ENCODE measurements at places on chromosomes 6 and 20.
A peak's percentile ranks its signal among the peaks of the same experiment; 100 is the strongest.

DNA sequence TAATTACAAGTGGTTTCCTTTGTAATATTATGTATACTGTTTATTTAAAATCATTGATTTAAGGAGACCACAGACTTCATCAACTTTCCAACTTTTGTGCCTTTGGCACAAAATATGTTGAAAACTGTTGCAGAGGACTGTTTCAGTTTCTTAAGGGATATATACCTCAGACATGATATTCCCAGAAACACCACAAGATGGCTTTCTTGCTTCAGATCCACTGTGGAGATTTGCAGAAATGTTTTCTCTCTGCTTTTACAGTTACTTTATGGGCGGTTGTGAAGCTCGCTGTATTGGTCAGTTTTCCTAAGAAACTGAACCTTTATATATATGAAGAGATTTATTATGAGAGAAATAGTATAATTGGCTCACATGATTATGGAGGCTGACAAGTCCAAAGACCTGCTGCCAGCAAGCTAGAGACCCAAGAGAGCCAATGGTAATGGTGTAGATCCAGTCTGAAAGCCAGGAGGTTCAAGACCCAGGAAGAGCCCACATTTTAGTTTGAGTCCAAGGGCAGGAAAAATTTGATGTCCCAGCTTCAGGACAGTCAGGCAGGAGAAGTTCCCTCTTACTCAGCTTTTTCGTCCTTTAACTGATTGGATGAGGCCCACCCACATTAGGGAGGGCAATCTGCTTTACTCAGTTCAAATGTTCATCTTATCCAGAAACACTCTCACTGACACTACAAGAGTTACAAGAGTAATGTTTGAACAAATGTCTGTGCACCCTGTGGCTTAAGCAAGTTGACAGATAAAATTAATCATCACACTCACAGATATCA, 12.8 kb downstream of the ME1 start:
- no peak for DNase-seq

- no peak for DNase-seq
Measured at GRCh38 chr20:57043091-57043490, 223.3 kb downstream of the BMP7 start.

GRCh38 chr6:39068391-39068790, 19.8 kb downstream of the GLP1R start:
- no peak for DNase-seq

DNA sequence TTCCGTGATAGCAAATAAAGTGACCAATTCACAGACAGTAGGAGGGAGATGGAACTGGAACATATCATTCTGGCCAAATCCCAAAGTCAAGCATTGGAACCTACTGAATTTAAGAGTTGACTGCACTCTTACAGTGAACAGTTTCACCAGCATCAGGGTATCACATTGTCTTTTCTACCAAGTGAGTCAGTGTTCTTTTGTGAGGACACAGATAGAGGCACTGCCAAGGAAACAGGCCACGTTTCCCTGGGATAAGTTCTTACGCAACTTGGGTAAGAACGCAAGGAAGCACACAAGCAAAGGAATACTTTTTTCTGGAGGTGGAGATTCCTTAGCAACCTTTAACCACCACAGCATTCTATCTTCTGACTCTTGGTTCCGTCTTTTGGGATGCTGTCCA, 28.6 kb upstream of the ENPP5 start:
- DNase-seq, result no peak

DNA sequence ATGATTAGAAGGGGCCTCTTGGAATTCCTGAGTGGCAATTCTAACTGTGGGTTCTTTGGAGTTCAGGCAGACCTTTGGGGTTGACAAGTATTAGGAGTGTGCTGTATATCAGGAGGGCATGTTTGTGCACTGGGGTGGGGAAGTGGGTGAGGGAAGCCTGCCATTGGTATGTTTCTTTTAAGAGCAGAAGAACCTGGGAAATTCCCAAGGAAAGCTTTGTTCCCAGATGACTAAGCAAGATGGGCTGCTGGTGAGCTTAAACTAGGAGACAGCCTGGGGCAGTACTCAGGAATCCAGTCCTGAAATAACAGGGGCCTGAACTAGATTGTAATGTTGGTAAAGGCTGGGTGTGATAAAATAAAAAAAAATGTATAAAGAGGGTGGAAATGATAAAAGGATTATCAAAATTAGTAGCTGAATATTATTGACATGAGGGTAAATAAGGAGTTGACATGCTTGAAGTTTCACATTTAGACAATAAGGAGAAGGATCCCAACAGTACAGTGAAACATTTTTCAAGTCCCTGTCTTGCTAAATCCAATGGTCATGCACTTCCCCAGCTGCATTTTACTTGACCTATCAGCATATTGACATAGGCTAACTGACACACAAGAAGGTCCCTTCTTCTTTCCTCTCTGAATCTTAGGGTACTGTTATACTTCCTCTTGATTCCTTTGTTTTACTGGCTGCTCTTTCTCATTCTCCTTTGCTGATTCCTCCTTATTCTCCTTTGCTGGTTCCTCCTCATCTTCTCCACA, 18.4 kb upstream of the IFNGR1 start:
- DNase-seq, result no peak

- no peak for DNase-seq
Measured at GRCh38 chr6:161394437-161394836, 120.6 kb upstream of the AGPAT4 start.

GRCh38 chr20:60086821-60087562, 128.8 kb downstream of the CDH26 start:
- DNase-seq, result no peak

- DNase-seq, result no peak
Measured at GRCh38 chr20:51574248-51575033, 31.9 kb upstream of the NFATC2 start.

- DNase-seq, result no peak
Measured at GRCh38 chr6:170305805-170306323, 694 bp upstream of the FAM120B start.

GRCh38 chr6:54037277-54037779, 73.9 kb upstream of the MLIP start:
- DNase-seq, result no peak

- DNase-seq, result no peak
Measured at GRCh38 chr6:107179004-107179403, 63.7 kb upstream of the BEND3 start.

DNA sequence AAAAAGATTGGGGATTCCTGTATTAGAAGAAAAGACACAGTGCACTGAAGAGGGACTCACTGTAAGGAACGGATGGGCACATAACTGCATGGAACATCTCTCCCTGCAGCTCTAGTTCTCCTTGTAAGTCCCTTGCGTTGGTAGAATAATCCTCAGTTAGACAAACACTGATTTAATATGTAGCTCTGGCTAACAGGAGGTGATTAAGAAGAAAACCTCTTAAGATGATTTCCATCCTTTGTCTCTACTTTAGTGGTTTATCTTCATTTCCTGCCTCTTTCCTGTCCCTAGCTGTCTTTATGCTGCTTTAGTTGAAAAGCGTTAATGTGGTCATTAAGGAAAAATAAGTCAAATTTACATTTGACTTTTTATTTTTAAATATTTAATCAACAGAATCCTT, 86.6 kb downstream of the SLC16A10 start:
- DNase-seq, result no peak

DNA sequence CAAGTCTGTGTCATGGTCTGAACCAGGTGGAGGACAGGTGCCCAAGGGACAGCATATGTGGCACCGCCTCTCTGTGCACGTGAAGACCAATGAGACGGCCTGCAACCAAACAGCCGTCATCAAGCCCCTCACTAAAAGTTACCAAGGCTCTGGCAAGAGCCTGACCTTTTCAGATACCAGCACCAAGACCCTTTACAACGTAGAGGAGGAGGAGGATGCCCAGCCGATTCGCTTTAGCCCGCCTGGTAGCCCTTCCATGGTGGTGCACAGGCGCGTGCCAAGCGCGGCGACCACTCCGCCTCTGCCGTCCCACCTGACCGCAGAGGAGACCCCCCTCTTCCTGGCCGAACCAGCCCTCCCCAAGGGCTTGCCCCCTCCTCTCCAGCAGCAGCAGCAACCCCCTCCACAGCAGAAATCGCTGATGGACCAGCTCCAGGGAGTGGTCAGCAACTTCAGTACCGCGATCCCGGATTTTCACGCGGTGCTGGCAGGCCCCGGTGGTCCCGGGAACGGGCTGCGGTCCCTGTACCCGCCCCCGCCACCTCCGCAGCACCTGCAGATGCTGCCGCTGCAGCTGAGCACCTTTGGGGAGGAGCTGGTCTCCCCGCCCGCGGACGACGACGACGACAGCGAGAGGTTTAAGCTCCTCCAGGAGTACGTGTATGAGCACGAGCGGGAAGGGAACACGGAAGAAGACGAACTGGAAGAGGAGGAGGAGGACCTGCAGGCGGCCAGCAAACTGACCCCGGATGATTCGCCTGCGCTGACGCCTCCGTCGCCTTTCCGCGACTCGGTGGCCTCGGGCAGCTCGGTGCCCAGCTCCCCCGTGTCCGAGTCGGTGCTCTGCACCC, 109.5 kb upstream of the RAB32 start:
- DNase-seq, result no peak

- no peak for DNase-seq
Measured at GRCh38 chr6:11141295-11141694, 29.8 kb upstream of the ERVFRD-1 start.

DNA sequence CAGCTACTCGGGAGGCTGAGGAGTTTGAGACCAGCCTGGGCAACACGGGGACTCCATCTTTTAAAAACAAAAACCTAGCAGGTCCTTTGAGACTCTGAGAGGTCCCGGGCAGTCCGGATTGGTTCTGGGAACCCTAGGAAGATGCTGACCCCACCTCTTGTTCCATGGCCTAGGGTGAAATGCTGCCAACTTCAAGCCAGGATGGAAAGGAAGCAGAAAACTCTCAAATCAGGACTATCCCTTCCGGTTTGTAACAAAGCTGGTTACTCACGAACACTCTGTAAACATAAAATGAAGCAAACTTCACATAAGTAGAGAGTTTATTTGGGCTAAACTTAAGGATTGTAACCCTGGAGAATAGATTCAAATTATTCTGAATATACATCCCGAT, 28.0 kb downstream of the CAPN11 start:
- no peak for DNase-seq

- no peak for DNase-seq
Measured at GRCh38 chr6:52815167-52816092, 11.8 kb upstream of the GSTA1 start.

DNA sequence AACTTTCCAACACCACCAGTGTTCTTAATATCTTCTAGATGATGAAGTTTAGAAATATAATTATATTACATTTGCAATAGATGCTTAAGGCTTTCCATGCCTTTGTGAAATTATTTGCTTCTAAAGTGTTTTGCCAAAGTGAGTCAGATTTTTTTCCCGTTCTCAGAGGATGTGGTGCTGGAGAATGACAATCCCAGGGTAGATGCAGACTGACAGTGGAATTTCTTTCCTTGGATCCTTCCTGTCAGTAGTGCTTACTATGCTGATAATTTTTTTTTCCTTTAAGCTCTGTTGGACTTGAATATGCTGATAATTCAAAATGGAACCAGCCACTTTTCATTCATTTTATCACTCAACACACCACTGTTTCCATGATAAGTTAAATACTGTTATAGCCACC, 59.9 kb upstream of the SOX4 start:
- DNase-seq, result no peak

- DNase-seq, result no peak
Measured at GRCh38 chr20:751761-752160, 16.5 kb downstream of the SLC52A3 start.

DNA sequence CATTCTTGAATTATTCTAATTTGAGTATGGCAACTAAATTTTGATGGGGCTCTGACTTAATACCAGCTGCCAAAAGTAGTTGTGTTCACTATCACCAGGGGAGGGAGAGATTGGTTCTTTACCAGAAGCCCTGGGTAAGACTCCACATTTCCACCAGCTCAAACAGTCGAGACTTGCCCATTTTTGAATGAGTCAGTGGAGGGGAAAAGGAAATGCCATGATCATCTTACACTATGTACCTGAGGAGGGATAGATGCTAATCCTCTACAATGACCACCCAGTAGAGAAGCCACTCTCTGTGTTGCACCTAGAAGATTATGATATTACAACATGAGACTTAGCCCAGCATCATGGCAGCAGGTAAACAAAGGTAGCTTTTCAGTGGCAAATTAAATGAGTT, 77.0 kb upstream of the SGK1 start:
- DNase-seq, result no peak

GRCh38 chr20:38692436-38693411, 31.6 kb upstream of the SLC32A1 start:
- DNase-seq, result peak; percentile 14

GRCh38 chr20:64063389-64064144, 569 bp downstream of the TCEA2 start:
- DNase-seq, result no peak

DNA sequence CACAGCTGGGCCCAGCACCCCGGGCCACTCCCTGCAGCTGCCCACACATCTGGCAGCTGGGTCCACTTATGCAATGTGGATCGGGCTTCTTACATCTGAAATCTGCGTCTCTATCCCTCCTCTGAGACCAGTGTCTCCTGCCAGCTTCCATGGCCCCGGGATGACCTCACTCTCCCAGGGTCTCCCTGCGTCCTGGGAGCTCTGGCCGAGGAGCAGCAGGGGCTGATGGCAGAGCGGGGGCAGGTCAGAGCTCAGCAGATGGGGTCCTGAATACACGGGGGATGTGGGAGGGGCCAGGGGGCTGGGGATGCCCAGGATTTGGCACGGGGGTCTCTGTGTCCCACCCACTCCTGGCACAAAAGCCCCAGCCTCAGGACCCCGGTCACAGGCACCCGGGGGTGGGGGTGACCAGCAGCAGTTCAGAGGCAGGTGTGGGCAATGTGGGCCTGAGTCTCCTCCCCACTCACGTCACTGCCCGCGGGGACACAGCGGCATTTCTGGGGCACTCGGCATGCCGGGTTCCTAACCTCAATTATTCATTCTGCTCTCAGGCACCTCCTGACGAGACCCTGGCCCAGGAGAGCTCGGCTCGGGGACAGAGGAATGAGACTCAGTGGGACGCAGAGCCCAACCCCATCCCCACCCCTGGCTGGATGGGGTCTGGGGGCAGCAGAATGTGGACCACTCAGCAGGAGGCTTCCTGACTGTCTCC, 16.4 kb downstream of the CHRNA4 start:
- DNase-seq, result no peak

DNA sequence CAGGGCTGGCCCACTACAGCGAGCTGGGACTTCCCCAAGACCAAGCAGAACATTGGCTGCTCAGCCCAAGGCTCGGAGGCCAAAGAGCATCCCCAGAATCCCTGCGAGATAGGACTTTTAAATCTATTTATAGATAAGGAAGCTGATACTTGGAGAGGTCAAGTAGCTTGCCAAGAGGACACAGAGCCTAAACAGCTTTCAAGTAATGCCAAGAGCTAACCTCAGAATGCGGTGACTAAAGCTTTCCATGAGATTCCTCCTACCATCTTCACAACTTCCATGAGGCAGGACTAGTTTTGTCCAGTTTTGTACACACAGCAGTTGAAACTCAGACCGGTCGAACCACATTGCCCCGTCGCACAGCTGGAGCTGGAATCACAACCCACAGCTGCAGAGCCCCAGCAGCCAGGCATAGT, 168.1 kb upstream of the TOP1 start:
- DNase-seq, result peak; percentile 26

DNA sequence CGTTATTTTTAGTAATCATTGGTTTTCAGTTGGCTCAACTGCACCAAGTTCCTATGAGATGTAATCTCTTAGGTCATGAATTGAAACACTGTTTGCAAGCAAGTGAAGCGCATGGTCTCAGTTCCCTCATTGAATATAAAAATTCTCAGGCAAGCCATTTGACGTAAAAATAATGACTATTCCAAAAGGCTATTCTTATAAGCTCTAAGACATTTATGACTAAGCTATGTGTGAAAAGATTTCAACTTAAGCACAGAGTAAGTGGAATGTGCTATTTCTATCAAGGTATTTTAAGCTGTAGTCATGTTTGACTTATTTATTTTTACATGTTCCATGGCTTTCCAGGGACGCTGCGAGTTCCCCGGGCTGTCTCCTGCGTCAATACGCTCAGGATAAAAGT, 248.5 kb downstream of the THBS2 start:
- DNase-seq, result no peak

- no peak for DNase-seq
Measured at GRCh38 chr20:57513199-57513598, 11.7 kb downstream of the CTCFL start.

Data from HS-5 (cell line).